ENCODE measurements at places on chromosomes 3 and 15.

DNA sequence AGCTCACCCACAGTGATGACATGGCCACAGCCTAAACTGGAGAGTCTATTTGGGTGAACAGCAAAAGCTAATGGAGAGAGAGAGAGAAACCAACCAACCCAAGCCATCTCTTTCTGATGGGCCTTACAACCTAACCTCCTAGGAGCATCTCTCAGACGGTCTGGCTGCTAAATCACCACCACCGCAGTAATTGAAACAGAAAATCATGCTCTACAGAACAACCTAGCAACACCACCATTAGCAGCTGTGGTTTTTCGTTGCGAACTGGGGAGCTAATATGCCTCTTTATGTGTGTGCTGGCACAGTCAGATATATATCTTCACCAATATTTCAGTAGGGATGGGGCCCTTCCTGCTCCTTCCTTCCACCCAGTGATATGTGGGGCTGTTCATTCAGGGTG is 166.9 kb upstream of the PROK2 start:
- no peak for DNase-seq

GRCh38 chr3:44995142-44995770 is 19.2 kb downstream of the EXOSC7 start:
- DNase-seq = no peak

DNA sequence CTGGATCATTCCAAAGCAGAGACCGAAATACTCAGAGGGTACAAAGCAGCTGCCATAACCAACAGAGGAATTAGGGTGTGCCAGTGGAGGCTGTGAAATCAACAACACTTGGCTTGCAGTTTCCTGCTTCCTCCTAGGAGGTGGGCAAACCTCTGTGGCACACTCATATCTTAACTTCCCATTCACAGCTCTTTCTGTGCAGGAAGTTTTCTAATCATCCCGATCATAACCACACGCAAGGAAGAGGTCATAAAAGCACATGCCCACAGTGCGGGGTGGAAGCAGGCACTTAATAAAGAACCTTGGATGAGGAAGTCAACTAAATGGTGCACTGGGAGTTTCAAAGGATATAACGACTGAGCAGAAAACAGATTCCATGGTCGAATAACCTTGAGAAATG is 5.1 kb downstream of the SCAMP2 start:
- no peak for DNase-seq

DNA sequence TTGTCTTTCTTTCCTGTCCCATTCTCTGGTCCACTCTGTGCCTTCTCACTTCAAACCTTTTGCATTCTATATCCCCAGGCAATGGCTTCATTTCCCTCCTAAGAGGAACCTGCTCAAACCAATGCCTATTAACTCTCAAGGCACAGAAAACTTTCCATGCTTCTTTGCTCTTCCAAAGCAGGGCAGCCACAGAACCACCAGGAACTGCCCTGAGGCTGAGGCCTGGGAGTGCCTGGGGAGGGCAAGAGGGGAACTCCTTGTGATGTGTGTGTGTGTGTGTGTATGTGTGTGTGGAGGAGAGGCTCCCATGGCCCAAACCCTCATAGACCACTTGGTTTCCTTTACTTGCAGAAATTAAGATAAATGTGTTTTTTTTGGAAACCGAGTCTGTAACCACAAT is 14.1 kb upstream of the PGPEP1L start:
- DNase-seq = no peak

GRCh38 chr15:43792761-43793476 is 799 bp downstream of the SERF2 start:
- no peak for DNase-seq

- no peak for DNase-seq
These were observed 31.5 kb upstream of the PRSS50 start for GRCh38 chr3:46749129-46749528.

GRCh38 chr3:35739181-35739809 is 100.0 kb downstream of the ARPP21 start:
- no peak for DNase-seq

- DNase-seq = no peak
These were observed 195.1 kb upstream of the NR2F2 start for GRCh38 chr15:96135166-96136093.

DNA sequence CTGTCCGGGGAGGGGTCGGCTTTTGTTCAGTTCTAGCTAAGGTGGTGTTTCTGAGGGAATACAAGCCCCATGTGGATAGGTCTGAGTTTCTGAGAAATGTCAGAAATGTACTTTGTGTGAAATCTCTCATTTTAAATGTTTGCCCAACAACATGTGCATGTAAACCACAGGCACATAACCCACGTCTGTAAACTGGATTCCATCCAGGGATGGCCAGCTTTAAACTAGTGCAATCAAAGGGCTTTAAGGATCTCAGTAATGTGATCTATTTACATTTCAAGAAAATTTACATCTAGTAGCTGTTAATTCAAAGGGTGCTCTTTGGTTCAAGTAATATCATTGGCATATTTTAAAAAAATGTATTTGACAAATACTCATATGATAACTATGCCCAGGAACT is 52.0 kb downstream of the POLR2M start:
- no peak for DNase-seq

- no peak for DNase-seq
These were observed 33.8 kb downstream of the MSL2 start for GRCh38 chr3:136162322-136162721.

DNA sequence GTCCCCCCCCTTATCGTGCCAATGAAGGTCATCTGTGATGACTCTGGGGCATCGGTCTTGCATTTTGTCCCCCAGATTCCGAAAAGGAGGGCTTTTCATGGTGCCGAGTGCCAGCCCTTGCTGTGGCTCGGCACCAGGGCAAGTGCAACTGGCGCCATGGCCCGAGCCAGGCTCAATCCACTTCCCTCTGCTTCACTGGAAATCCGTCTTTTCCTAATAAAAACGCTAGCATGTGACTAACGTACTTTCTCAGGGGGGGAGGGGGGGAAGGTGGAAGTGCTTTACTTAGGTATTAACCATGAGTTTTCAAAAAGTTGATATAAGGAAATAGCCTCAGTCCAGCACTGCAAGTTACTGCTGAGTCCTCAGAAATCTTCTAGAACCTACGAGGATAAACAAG is 20.5 kb downstream of the TRPM1 start:
- DNase-seq = no peak

DNA sequence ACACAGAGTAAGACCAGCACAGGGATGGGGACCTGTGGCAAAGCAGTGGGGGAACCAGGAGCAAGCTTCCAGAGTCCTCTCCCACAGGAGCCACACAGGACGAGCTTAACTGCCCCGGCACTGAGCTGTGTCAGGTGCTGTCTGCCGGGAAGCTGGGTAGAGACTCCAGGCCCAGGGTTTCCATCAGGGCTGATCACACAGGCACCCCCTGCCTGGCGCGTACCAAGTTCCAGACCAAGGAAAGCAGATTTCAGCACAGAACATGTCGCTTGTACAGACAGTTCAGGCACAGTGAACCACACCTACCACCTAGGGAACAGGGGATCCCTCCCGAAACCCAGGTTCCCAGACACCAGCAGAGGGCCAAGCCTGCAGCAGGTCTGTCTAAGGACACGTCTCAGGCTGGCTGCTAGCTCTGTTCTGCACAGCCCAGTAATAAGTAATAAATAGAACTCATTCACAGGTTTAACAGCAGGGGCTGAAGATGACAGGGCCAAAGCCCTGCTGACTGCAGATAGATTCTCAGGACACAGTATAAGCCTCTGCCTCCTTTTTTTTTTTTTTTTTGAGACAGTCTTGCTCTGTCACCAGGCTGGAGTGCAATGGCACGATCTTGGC is 30.2 kb upstream of the OCA2 start:
- no peak for DNase-seq

GRCh38 chr3:12503126-12503957 is 19.1 kb downstream of the TSEN2 start:
- no peak for DNase-seq

GRCh38 chr3:33231756-33232465 is 13.3 kb upstream of the SUSD5 start:
- DNase-seq = no peak

- DNase-seq = no peak
These were observed 33.2 kb downstream of the OXNAD1 start for GRCh38 chr3:16297997-16298885.

DNA sequence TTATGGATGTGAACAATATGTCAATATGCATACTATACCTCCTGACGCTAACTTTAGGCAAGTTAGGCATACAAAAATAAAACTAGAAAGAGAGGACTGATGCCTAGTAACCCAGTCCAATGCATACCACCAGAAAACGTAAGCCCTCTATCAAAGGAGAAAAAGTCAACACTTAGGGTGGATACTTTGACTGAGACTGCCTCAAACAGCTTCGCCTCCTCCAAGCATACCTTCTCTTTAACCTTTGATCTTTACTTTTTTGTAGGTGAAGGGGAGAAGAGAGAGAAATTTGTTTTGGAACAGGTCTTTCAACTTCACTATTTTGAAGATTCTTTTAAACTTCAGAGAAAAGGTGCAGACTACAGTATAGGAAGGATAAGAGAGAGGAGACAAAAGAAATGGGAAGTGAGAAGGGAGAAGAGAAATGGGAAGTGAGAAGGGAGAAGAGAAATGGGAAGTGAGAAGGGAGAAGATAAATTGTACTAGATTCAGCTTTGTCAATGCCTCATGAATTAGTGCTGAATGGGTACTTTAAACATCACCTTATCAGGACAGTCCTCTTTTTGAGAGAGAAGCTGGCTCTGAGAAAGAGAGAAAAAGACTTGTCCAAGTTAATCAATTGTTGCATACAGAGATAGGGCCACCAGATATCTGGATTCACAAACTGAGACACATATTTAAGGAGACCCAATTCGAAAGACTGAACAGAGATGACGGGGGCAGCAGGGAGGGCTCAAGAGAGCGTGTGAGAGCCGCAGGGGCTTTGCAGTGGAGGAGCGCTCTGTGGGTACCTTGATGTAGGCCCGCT is 1.0 kb downstream of the P3H2 start:
- no peak for DNase-seq

DNA sequence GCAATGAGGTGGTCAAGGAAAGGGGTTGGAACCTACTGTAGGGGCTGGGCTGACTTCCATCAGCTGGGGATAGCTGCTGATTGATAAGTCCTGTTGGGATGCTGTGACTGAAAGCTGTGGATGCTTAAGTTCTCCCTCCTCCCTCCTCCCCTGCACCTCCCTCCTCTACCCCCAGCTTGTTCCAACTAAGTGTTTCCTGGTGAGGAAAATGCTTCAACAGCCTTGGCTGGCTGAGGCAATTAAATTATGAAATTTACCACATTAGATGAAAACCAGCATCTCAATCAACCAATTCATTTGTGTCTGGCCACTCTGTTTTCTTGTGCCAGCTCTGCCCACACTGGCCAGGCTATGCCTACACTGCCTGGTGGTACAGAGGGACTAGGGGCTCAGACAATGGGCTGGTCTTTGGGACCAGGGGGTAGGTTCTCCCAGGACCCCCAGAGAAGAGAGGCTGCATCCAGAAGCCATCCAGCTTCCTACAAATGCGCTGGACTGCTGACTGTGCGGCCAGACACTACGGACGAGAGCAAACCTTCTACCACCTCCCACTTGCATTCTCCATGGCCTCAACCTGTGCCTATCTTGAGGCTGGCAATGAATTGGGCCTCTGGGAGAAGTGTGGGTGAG is 2.5 kb downstream of the KLHL25 start:
- no peak for DNase-seq

DNA sequence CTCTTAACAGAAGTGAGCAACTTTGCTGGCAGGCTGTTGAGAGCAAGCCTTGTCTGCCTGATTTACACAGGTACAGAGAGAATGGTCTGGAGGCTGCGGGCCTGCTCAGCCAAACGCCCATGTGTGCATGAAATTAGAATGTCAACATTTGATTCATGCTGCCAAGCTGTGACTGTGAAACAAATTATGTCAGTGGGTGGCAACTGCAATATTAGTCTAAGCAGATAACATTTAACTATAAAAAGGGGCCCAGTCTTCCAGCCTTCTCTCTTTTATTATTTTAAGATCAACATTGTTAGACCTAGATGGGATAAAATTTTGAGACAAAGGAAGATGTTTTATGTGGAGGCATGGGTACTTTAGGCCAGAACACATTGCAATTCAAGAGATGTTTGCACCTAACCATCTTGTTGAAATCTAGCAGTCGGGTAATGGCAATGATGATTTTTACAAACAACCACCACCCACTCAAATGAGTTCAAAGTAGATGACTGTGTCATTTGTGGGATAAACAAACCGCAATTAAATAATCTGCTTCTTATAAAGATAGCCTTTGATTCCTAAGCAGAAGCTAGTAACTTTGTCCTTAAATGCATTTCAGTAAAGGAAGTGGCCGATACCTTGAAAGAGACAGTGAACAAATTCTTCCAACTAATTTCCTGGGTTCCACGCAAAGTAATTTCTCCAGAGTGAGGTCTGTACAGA is 70.2 kb downstream of the FOXB1 start:
- no peak for DNase-seq

- no peak for DNase-seq
These were observed 5.8 kb upstream of the BNC1 start for GRCh38 chr15:83290236-83290635.

GRCh38 chr3:150691414-150692040 is 12.2 kb downstream of the ERICH6 start:
- no peak for DNase-seq

GRCh38 chr3:52052831-52053306 is 3.5 kb downstream of the DUSP7 start:
- no peak for DNase-seq

- no peak for DNase-seq
These were observed 10.0 kb downstream of the PLXND1 start for GRCh38 chr3:129596194-129597086.

Measured in stimulated activated CD4-positive, alpha-beta T cell treated with anti-CD3 and anti-CD28 coated beads, Interleukin-1b, Interleukin-23, amount 100 ng/mL, for 1 hour (primary cell).